LHCN-M2 (cell line): ENCODE measurements at places on chromosomes 2 and 18. TPM values are rescaled to one million over a fixed set of nuclear protein-coding genes. Genes with fewer than 3 reads are reported as not detected.

MOCOS gene
- total RNA-seq, result 4.2 and 5.7 TPM in 2 replicates

SLC11A1 gene
- total RNA-seq, result 0.11 and 0.13 TPM in 2 replicates

CCBE1 gene
- 54.9 and 92.6 TPM in 2 replicates for total RNA-seq

CTDSP1 gene
- total RNA-seq, result 69.7 and 74.1 TPM in 2 replicates

PRSS56 gene
- total RNA-seq, result 0.40 and 0.71 TPM in 2 replicates

ERFE gene
- total RNA-seq, result 24.2 and 25.6 TPM in 2 replicates

SLC4A5 gene
- 0.11 TPM in 1 of 2 replicates, not detected in the other for total RNA-seq

PARD6G gene
- 1.6 and 2.8 TPM in 2 replicates for total RNA-seq

DNAJC5G gene
- not detected in 2 replicates for total RNA-seq

SNED1 gene
- total RNA-seq, result 35.5 and 53.1 TPM in 2 replicates

MFSD6 gene
- total RNA-seq, result 9.9 and 11.0 TPM in 2 replicates

MDH1B gene
- 0.86 and 2.5 TPM in 2 replicates for total RNA-seq

UGP2 gene
- total RNA-seq, result 216 and 261 TPM in 2 replicates

ERICH2 gene
- not detected in 2 replicates for total RNA-seq

SUPT7L gene
- 19.8 and 26.4 TPM in 2 replicates for total RNA-seq

GPR35 gene
- total RNA-seq, result 0.11 and 1.0 TPM in 2 replicates

GRHL1 gene
- total RNA-seq, result 0.40 and 0.90 TPM in 2 replicates

SLC35F5 gene
- 71.1 and 74.3 TPM in 2 replicates for total RNA-seq

LHCGR gene
- total RNA-seq, result not detected in 2 replicates

LPIN1 gene
- 12.1 and 15.7 TPM in 2 replicates for total RNA-seq

PLEK gene
- not detected in 2 replicates for total RNA-seq

CFLAR gene
- total RNA-seq, result 47.7 and 50.0 TPM in 2 replicates

PSMA8 gene
- not detected in 2 replicates for total RNA-seq

EVA1A gene
- total RNA-seq, result 21.4 and 29.0 TPM in 2 replicates

CCDC121 gene
- 2.2 and 2.9 TPM in 2 replicates for total RNA-seq

TGFA gene
- total RNA-seq, result not detected in 2 replicates

STK39 gene
- 31.0 and 35.3 TPM in 2 replicates for total RNA-seq

KCNG2 gene
- total RNA-seq, result 0.06 and 0.13 TPM in 2 replicates

CRYGC gene
- total RNA-seq, result not detected in 2 replicates

CHN1 gene
- total RNA-seq, result 61.4 and 61.7 TPM in 2 replicates

STARD6 gene
- total RNA-seq, result not detected in 2 replicates

COL4A4 gene
- not detected in 2 replicates for total RNA-seq

GBX2 gene
- total RNA-seq, result 0.40 TPM in 1 of 2 replicates, not detected in the other

LINC00305 gene
- total RNA-seq, result not detected in 2 replicates

UGT1A4 gene
- total RNA-seq, result not detected in 2 replicates

SH3RF3 gene
- total RNA-seq, result 6.6 and 7.4 TPM in 2 replicates

MAB21L4 gene
- total RNA-seq, result not detected in 2 replicates

CD207 gene
- not detected in 2 replicates for total RNA-seq
